ENCODE measurements at places on chromosomes 4 and X.

DNA sequence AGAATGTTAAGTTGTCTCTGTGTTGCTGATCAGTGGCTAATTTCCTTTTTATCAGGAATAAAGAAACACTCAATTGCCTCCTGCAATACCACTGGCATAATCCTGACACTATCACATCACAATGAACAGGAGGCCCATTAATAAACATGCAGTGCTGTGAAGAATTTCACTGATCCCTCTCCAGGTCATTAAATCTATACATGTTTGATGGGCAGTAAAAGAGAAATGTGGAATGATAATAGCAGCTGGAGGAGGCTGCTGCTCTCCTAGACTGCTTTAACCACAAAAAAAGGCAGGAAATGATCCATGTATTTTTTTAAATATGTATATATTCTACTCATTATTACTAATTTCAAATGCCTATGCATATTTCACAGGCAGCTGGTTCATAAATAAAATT is 202.1 kb downstream of the CENPC start:
- DNase-seq = no peak

DNA sequence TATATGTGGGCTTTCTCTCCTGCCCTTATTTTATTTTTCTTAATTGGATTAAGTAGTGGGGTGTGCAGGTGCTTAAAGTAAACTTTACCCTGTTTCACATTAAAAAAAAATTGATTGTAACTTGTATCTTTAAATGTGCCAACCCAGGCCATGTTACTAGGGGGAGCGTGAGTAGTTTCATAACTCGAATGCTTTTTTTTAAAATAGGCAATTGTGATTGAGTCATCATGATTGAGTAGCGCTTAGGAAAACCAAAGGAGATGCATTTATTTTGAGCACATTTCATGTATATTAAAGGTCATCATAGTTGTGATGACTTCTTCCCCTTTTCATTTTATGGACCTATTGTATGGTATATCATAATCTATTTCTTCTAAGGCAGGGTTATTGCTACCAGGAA is 32.2 kb downstream of the GPAT3 start:
- DNase-seq = no peak

GRCh38 chr4:54898056-54898562 is 227.3 kb downstream of the KDR start:
- DNase-seq = no peak

- DNase-seq = no peak
These were observed 31.9 kb downstream of the SETD7 start for GRCh38 chr4:139524062-139524631.

GRCh38 chr4:156695163-156695562 is 276.4 kb downstream of the PDGFC start:
- DNase-seq = no peak

GRCh38 chrX:119809185-119809666 is 17.8 kb upstream of the RPL39 start:
- DNase-seq = no peak

DNA sequence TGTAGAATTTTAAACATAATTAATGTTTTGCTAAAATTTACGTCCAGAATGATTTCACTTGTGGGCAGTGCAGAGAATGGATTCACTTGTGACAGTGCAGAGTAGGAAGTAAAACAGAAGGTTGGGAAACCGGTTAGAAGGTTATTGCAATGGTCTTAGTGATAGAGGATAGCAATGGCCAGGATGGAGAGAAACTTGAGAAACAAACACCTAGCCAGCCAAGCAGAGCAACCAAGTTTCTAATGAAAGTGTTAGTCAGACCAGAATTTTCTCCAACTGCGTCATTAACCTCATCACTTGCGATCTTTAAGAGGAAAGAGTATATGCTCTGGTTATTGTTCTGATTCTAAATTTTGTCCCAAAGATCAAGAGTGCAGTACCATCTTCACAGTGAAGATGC is 50.0 kb upstream of the TBC1D9 start:
- DNase-seq = no peak

- no peak for DNase-seq
These were observed 39.7 kb downstream of the SHROOM2 start for GRCh38 chrX:9825966-9826365.

DNA sequence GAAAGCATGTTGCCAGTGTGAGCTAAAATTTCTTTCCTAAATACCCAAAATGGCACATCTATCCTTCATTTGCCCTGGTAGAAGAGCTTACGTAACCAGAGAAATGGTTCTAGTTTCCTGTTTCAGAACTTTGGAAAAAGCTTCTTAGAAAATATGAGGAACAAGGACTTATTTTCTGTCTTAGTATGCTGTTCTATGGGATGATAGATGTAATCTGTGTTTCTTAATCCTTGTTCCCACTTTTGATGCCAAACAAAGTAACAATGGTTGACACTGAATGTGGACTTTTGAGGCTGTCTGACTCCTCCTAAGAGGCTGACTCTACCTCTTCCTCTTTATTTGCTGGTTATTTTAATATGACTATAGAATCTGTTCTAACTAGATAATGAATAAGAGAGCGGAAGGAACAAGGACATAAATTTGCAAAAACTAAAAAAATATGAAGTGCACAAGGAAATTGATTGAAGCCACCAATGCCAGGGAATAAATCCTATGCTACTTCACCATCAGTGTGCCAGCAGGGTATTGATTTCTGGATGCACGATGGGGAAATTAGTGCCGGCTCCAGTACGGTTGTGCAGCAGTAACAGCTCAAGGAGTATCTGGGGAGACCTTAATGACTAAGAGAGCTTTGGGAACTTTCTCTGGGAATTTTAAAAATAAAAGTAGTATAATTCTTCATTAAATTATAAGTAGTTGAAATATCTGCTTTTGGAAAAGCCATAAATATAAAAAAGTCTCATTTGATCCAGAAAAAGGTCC is 39.4 kb upstream of the TET2 start:
- DNase-seq = no peak

Data from omental fat pad (tissue), 4 donors.